ENCODE measurements at places on chromosomes 2 and 18. TPM values are rescaled to one million over a fixed set of nuclear protein-coding genes. Genes with fewer than 3 reads are reported as not detected.

UCN gene
- 2.0 TPM for total RNA-seq

ATOH8 gene
- total RNA-seq: not detected

RAX gene
- not detected for total RNA-seq

MYL12B gene
- 195 TPM for total RNA-seq

FSIP2 gene
- total RNA-seq: 0.48 TPM

TMEM37 gene
- total RNA-seq: 0.16 TPM

PJVK gene
- 2.9 TPM for total RNA-seq

GRCh38 chr2:110101901-110102803 is 13.5 kb downstream of the MALL start:
- no peaks in the 10 kb centered on the region for H3K4me1 ChIP-seq
- H3K27me3 ChIP-seq: peaks cover 2% of the 10 kb centered on the region
- DNase-seq: no peak
- H3K36me3 ChIP-seq: no peaks in the 10 kb centered on the region
- H3K4me3 ChIP-seq: no peak overlapping the region

GRCh38 chr2:214139630-214140284 is 271.1 kb upstream of the VWC2L start:
- no peak for DNase-seq
- H3K4me3 ChIP-seq: no peak overlapping the region
- H3K27me3 ChIP-seq: no peaks in the 10 kb centered on the region
- no peaks in the 10 kb centered on the region for H3K36me3 ChIP-seq

DNA sequence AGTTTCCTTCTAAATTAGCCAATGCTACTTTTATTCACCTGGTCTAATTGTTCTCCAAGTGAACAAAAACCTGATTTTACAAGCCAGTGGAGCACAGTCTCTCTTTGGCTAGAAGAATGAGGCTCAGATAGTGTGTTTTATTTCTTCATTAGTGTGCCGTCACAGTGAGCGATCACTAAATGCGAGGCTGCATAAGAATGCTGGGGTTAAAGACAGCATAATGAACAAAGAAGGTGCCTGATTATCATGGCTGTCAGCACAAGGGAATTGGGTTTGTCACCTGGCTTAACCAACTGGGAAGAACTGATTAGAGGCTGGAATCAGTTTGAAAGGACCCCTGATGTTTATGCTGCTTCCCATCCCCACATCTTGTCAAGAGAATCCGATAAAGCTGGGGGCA is 76.4 kb downstream of the EPHA4 start:
- no peaks in the 10 kb centered on the region for H3K27me3 ChIP-seq
- H3K4me3 ChIP-seq: no peak overlapping the region
- H3K4me1 ChIP-seq: no peaks in the 10 kb centered on the region
- no peaks in the 10 kb centered on the region for H3K36me3 ChIP-seq
- no peak for DNase-seq

DNA sequence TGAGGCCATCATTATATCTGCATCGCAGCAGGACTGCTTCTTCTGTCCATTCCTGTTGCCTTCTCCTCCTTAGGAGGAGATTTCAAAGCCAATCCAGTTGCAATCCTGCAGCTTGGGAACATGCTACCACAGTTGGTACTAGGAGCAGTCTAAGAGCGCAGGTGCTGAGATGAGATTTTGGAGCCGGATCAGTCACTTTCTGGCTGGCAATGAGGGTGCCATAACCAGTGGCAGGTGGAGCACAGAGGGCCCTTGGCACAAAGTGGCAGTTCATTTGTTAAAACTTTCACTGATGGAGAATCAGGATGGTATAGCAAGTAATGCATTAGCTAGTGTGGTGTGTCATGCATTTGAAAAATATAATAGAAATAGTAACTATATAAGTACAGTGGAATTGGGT is 173.7 kb upstream of the ATP5MC3 start:
- DNase-seq: no peak
- H3K36me3 ChIP-seq: no peaks in the 10 kb centered on the region
- H3K4me1 ChIP-seq: no peaks in the 10 kb centered on the region
- H3K27me3 ChIP-seq: peaks cover 3% of the 10 kb centered on the region
- H3K4me3 ChIP-seq: no peak overlapping the region

GRCh38 chr2:12046641-12047040 is 300.2 kb downstream of the LPIN1 start:
- H3K4me3 ChIP-seq: peak overlapping the region; percentile 31
- peaks cover 51% of the 10 kb centered on the region for H3K4me1 ChIP-seq
- H3K36me3 ChIP-seq: no peaks in the 10 kb centered on the region
- H3K27ac ChIP-seq: peak overlapping the region; percentile 75
- H3K27me3 ChIP-seq: no peaks in the 10 kb centered on the region

DNA sequence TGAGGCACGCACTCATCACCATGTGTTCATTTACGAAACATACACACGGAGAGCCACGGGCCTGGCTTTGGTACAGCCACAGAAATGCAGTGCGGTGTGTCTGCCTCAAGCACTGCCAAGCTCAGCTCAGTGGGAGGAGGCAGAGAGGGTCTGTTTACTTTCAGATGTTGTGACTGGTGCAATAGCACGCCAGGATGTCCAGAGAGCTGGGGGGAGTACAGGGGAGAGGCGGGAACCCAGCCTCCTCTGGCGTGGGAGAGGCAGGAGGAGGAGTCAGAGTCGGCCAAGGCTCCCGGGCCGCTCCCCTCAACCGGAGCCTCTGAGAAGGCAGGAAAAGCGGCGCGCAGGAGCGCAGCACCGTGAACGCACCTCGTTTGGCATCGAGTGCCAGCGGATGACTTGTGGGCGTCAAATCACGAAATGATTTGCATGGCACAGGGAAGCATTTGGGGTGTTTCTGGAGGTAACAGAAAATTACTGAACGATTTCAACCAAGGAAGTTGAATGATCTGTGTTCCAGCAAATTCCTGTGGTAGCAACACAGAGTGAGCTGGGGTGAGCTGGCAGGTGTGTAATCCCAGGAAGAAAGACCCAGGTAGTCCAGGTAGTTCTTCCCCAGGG is 143.0 kb downstream of the ZNF516 start:
- no peaks in the 10 kb centered on the region for H3K27me3 ChIP-seq
- no peak overlapping the region for H3K27ac ChIP-seq
- DNase-seq: no peak
- H3K36me3 ChIP-seq: no peaks in the 10 kb centered on the region

- no peaks in the 10 kb centered on the region for H3K36me3 ChIP-seq
- H3K27me3 ChIP-seq: no peaks in the 10 kb centered on the region
- DNase-seq: no peak
- no peak overlapping the region for H3K27ac ChIP-seq
- no peak overlapping the region for H3K4me3 ChIP-seq
Measured at GRCh38 chr2:36785179-36785795, 88.8 kb downstream of the VIT start.

DNA sequence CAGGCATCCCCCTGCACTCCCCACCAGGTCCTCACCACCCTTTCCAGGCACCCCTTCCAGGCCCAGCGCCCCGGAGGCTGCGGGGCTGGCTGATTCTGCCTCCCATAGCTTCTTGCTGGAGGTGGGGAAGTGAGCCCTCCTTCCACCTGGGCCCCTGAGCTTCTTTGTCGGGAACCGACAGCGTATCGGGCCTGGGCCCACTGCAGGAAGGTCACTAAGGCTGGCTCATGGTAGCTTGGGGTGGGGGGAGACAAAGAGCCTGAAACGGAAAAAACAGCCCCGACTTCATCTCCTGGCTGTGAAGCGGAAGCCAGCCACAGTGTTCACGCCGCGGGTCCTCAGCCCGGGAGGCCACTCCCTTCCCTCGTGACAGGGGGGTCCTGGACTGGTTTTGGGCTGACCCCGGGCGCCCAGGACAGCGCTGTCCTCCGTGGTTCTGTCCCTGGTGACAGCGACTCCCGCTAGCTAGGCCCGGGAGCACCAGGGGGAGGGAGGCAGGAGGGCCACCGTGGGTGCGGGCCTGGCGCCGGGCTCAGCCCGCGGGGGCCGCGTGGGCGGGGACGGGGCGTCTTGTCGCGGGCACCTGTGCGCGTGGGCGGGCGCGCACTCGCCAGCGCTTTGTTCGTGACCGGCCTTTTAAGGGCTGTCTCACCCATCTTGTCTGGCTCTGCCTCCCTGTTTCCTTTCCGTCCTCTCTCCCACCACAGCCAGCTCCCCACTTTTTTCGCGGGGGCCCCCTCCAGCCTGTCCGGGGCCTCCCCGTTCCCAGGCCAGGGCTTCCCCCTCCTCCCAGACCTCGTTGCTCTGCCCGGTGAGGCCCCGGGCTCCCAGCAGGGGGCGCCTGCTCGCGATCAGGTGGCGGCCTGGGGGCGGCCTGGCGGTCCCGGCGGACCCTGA is 64.9 kb downstream of the DNMT3A start:
- DNase-seq: no peak
- no peaks in the 10 kb centered on the region for H3K36me3 ChIP-seq

DNA sequence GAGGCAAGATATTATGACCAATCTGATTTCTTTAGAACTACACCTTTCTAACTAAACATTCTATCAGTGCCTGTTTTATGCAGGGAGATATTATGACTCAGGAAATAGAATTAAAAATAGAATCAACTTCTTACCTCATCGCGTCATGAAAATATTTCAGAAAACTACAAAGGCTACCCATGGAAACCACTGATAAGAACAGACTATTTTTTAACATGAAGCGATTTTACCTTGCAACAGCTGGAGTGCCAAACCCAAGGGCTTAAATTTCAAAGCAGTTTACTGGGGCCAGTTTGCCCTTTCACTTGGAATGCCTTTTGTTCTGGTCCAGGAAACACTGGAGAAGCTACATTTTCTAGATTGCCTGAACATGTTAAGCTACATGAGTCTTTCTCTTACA is 304.8 kb upstream of the CCDC68 start:
- no peak overlapping the region for H3K4me3 ChIP-seq
- peaks cover 10% of the 10 kb centered on the region for H3K36me3 ChIP-seq
- no peak for DNase-seq
- no peaks in the 10 kb centered on the region for H3K27me3 ChIP-seq

DNA sequence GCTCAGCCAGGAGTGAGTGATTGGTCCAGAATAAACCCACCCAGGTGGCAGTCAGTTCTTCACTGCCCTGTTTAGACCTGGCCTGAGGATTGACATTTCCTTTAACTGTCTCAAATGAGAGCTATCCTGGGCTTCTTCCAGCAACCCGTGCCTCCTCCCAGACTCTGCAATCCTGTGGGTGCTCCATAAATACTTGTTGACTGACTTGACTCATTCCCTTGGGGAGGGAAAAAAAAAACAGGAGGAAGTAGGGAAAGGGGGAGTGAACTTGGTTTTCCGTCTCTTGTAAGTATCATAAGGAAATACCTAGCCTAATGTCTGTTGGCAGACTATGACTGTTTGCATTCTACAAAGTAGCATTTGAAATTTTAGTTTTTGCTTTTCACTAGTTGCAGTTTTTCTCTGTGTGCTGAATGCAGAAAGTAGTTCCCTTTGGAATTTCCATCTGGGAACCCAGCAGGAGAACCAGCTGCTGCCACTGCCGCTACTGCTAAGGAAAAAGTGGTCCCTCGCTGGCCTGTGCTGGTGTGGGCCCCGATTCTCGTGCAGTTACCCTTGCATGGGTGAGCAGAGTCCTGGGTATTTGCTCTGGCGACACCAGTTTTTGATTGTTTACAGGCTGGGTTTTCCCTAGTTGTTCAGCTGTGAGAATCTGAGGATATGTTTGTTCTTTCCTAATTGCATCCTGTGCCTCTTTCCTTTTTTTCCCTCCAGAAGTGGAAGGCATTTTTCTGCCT is 78.8 kb downstream of the TGOLN2 start:
- H3K36me3 ChIP-seq: no peaks in the 10 kb centered on the region
- H3K27ac ChIP-seq: no peak overlapping the region
- peaks cover 2% of the 10 kb centered on the region for H3K27me3 ChIP-seq
- DNase-seq: no peak
- H3K4me3 ChIP-seq: no peak overlapping the region
- H3K4me1 ChIP-seq: no peaks in the 10 kb centered on the region

DNA sequence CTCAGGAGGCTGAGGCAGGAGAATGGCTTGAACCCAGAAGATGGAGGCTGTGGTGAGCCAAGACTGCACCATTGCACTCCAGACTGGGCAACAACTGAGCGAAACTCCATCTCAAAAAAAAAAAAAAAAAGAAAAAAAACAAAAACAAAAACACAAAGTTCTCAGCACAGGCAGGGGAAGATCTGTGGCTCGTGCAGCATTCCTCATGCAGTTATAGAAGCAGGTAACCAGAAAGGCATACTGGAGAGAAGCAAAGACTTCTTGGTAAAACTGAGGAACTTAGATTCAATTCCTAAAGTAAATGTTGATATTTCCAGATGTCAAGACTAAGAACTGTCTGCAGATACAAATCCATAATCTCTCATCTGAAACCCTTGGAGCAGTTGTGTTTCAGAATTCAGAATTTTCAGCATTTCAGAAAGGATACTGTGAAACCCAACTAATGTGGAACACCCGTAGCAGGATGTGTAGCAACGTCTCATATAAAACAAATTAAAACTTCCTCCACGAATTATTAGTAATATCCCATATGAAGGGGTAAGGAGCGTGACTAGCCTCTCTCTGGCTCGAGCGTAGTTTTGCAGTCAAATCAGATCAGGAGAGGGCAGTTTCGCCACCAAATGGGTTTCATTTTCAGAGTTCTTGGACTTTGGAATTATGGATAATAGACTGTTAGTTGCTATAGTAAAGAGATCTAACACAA is 13.2 kb upstream of the SLC25A52 start:
- no peaks in the 10 kb centered on the region for H3K36me3 ChIP-seq
- DNase-seq: no peak
- peaks cover 11% of the 10 kb centered on the region for H3K4me1 ChIP-seq
- H3K27ac ChIP-seq: peak overlapping the region; percentile 25

DNA sequence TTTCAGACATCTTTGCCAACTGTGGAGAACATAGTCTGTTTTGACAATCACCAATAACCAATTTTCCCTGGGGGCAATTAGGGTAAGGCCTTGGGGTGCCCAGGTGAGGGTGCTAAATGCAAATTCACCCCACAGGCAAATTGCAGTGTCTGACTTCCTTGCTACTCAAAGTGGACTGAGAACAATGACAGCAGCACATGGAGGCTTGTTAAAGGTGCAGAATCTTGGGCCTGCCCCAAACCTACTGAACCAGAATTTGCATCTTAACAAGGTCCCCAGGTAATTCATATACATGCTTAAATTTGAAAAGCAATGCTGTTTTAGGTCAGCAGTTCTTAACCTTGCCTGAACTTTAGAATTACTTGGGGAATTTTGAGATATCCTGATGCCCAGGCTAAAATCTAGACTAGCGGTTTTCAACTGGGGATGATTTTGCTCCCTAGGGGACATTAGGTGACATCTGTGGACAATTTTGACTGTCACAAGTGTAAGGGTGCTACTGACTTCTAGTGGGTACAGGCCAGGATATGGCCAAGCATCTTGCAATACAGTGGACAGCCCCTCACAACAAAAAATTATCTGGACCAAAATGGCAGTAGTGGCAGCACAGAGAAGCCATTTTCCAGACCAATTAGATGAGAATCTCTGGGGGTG is 80.2 kb upstream of the GCFC2 start:
- H3K27ac ChIP-seq: no peak overlapping the region
- H3K4me1 ChIP-seq: peaks cover 14% of the 10 kb centered on the region
- H3K4me3 ChIP-seq: no peak overlapping the region
- no peak for DNase-seq
- no peaks in the 10 kb centered on the region for H3K36me3 ChIP-seq
- H3K27me3 ChIP-seq: no peaks in the 10 kb centered on the region

DNA sequence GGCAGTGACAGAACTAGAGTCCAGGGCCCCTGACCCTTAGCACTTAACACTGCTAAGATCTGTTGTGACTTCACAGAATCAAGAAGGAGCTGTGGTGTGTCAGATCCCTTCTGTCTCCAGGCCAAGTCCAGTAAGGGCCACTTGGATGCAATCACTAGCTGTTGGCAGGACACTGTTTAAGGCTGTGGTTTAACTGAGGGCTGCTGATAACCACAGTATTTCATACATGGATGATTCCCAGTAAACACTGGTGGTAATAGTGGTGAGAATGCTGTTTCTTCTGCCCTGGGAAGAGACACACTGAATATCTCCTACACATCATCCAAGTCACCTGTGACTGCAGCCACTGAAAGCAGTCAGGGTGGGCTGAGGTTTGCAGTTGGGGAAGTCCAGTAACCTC is 77.7 kb upstream of the FBXO11 start:
- DNase-seq: no peak
- H3K27ac ChIP-seq: no peak overlapping the region
- H3K36me3 ChIP-seq: no peaks in the 10 kb centered on the region
- H3K4me3 ChIP-seq: no peak overlapping the region
- H3K27me3 ChIP-seq: peaks cover 7% of the 10 kb centered on the region
